Transverse colon (tissue), 4 donors: ENCODE measurements at places on chromosomes 4 and X.

DNA sequence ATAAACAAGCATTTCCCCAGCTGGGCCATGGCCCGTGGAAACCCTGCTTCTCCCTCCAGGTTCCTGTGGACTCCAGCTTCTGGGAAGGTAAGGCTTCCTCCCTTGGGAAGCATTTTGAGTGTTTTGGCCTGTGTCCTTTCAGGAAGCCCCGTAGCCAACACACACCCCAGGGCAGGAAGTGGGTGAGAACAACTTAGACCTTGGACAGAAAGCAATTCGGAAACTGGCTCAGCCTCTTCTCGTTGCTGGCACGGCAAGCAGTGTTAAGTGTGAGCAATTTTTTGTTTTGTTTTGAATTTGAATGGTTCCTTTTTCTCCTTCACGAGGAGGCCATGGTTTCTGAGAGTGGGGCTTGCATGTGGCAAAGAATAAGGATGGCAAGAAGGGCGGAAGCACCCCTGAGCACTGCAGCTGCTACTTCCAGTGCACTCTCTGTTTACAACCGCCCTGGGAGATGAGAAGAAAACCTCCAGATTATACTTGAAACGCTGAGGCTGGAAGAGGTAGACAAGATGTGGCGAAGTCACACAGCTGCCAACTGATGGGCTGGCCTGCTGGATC, 14.1 kb upstream of the CYTL1 start:
- no peaks in the 10 kb centered on the region for H3K36me3 ChIP-seq
- H3K27ac ChIP-seq: peak overlapping the region; percentile 39
- H3K27me3 ChIP-seq: no peaks in the 10 kb centered on the region
- no peak for DNase-seq
- peaks cover 14% of the 10 kb centered on the region for H3K4me1 ChIP-seq

DNA sequence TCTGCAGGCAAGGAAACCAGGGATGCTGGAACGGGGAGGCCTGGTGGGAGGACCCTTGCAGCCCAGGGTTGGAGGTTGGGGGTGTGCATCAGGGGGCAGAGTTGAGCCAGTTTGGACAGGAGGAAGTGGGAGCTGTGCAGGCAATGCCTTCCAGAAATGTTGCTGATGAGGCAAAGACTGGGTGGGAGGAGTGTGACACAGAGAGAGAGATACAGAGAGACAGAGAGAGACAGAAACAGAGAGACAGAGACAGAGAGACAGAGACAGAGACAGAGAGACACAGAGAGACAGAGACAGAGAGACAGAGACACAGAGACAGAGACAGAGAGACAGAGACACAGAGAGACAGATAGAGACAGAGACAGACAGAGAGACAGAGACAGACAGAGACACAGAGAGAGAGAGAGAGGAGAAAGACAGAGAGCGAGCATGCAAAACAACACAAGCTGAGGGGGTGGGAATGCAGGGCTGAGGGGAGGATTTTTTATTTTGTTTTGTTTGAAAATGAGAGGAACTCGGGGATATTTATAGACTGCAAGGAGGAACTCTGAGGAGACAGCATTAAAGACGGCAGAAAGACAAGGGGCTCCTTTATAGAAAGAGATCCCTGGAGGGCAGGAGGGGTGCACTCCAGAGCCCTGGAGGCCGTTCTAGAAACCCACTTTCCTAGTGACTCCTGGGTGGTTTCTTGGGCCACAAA, 1.9 kb upstream of the HAUS3 start:
- peaks cover 50% of the 10 kb centered on the region for H3K4me1 ChIP-seq
- H3K4me3 ChIP-seq: no peak overlapping the region
- H3K36me3 ChIP-seq: no peaks in the 10 kb centered on the region

- no peaks in the 10 kb centered on the region for H3K36me3 ChIP-seq
- H3K4me1 ChIP-seq: no peaks in the 10 kb centered on the region
- no peak for DNase-seq
- peak overlapping the region; percentile 3 for H3K4me3 ChIP-seq
- H3K27me3 ChIP-seq: peaks cover 82% of the 10 kb centered on the region
Observed at GRCh38 chr4:133151691-133152329, 2.7 kb downstream of the PCDH10 start.

GRCh38 chr4:152079543-152080293, 318.9 kb upstream of the GATB start:
- no peak overlapping the region for H3K4me3 ChIP-seq
- H3K4me1 ChIP-seq: no peaks in the 10 kb centered on the region
- no peaks in the 10 kb centered on the region for H3K36me3 ChIP-seq
- H3K27ac ChIP-seq: no peak overlapping the region

DNA sequence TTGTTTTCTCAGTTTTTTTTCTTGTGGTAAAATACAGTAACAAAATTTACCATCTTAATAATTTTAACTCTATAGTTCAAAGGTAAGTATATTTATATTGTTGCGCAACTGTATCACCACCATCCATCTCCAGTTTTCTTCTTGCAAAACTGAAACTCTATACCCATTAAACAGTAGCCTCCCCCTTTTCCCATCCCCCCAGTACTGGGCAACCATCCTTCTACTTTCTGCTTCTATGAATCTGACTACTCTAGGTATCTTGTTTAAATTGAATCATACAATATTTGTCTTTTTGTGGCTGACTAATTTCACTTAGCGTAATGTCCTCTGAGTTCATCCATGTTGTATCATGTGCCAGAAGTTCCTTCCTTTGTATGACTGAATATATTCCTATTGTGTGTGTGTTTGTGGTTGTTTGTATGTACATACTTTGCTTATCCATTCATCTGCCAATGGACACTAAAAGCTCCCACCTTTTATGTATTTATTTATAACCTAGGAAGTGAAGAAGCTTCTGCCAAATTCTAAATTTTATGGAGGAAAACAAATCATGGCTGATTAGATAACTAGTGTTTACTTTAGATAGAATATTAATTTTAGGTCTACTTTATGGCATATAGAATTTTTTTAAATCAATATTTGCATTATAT, 10.0 kb downstream of the ABHD18 start:
- H3K4me1 ChIP-seq: no peaks in the 10 kb centered on the region
- no peak for DNase-seq

GRCh38 chrX:93868289-93868965, 194.4 kb downstream of the FAM133A start:
- no peak for DNase-seq
- no peaks in the 10 kb centered on the region for H3K36me3 ChIP-seq
- no peaks in the 10 kb centered on the region for H3K4me1 ChIP-seq
- no peak overlapping the region for H3K27ac ChIP-seq
- no peak overlapping the region for H3K4me3 ChIP-seq
- no peaks in the 10 kb centered on the region for H3K27me3 ChIP-seq

DNA sequence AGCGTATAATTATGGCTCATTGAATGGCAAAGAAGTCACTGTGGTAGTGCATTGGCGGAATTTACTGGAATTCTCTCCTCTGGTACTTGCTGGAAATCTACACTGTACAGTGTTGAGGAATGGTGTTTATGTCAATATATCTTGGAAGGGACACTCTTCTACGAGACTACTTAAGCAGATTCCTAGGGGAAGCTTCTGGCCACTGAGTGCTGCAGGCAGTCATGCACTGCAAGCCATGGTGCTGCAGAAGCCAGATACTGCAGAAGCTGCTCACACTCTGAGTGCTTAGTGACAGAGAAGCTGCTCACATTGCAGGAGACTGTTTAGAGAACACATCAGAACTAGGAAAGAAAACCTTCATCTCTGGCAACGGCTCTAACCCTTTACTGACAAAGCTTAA, 725.0 kb downstream of the CCSER1 start:
- H3K36me3 ChIP-seq: no peaks in the 10 kb centered on the region
- no peak for DNase-seq
